Testis (tissue), 5 donors: ENCODE measurements at places on chromosomes 5 and 9. TPM values are rescaled to one million over a fixed set of nuclear protein-coding genes. Genes with fewer than 3 reads are reported as not detected.

CDC25C gene
- total RNA-seq = 11.8 TPM

DNA sequence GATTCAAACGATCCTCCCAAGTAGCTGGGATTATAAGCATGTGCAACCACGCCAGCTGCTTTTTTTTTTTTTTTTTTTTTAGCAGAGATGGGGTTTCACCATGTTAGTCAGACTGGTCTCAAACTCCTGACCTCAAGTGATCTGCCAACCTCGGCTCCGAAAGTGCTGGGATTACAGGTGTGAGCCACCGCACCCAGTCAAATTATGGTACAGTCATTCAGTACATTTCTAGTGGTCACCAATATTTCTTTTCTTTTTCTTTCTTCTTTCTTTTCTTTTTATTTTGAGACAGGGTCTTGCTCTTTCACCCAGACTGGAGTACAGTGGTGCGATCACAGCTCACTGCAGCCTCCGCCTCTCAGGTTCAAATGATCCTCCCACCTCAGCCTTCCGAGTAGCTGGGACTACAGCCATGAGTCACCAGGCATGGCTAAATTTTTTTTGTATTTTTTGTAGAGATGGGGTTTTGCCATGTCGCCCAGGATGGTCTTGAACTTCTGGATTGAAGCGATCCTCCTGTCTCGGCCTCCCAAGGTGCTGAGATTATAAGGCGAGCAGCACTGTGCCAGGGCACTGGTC lies 25.4 kb upstream of the DCP2 start:
- H3K36me3 ChIP-seq = no peaks in the 10 kb centered on the region
- H3K4me3 ChIP-seq = no peak overlapping the region
- H3K27ac ChIP-seq = no peak overlapping the region
- H3K27me3 ChIP-seq = no peaks in the 10 kb centered on the region
- no peaks in the 10 kb centered on the region for H3K4me1 ChIP-seq

GRCh38 chr9:108142504-108143201 lies 653.1 kb upstream of the KLF4 start:
- peaks cover 19% of the 10 kb centered on the region for H3K4me1 ChIP-seq
- no peak overlapping the region for H3K4me3 ChIP-seq
- peak overlapping the region; percentile 83 for H3K27ac ChIP-seq
- H3K27me3 ChIP-seq = no peaks in the 10 kb centered on the region
- H3K36me3 ChIP-seq = no peaks in the 10 kb centered on the region

DNA sequence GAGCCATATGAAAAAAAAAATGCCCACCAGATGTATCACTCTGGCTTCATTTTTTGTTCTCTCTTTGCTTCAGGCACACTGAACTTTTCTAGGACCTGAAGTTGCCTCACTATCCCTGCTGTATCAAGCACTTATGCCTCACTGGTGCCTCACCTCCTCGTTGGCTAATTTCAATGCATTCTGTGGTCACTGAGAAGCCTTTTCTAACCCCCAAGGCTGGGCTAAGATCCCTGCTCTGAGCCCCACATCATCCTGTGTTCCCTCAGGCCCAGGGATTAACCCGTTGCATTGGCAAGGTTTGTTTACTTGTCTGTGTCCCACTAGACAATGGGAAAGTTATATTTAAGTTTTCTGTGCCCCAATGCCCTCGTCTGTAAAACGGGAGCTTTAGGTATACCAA lies 362.7 kb downstream of the OSTF1 start:
- H3K27ac ChIP-seq = no peak overlapping the region
- H3K27me3 ChIP-seq = no peaks in the 10 kb centered on the region
- no peak overlapping the region for H3K4me3 ChIP-seq
- peaks cover 23% of the 10 kb centered on the region for H3K4me1 ChIP-seq
- no peak for DNase-seq

GRCh38 chr5:111781200-111781599 lies 24.2 kb upstream of the NREP start:
- no peak overlapping the region for H3K4me3 ChIP-seq
- no peak overlapping the region for H3K27ac ChIP-seq
- no peaks in the 10 kb centered on the region for H3K27me3 ChIP-seq
- DNase-seq = peak; percentile 32
- H3K36me3 ChIP-seq = no peaks in the 10 kb centered on the region

DNA sequence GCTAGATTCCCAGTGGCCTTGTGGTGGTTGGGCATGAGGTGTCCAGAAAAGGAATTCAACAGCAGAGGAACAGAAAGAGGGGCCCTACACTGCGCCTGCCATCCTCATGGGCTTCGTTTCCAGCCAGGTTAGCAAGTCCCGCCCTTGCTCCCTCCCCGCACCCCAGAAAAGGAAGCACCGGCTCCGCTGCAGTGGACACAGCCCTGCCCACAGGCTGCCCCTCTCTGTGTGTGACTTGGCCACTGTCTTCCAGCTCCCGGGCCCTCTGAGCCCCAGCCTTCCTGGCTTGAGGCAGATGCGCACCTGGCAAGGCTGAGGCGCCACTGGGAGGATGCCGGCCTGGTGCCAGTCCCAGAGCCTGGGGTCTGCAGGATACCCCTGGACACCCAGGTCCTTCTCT lies 305.0 kb upstream of the IRX4 start:
- no peaks in the 10 kb centered on the region for H3K27me3 ChIP-seq
- H3K36me3 ChIP-seq = no peaks in the 10 kb centered on the region
- H3K27ac ChIP-seq = no peak overlapping the region
- no peak overlapping the region for H3K4me3 ChIP-seq
- no peak for DNase-seq

- no peak overlapping the region for H3K4me3 ChIP-seq
- H3K27ac ChIP-seq = no peak overlapping the region
- no peaks in the 10 kb centered on the region for H3K4me1 ChIP-seq
- DNase-seq = no peak
- H3K36me3 ChIP-seq = no peaks in the 10 kb centered on the region
- no peaks in the 10 kb centered on the region for H3K27me3 ChIP-seq
These were observed 25.0 kb upstream of the FREM1 start for GRCh38 chr9:14935106-14935751.

GMCL2 gene
- 11.0 TPM for total RNA-seq

GRCh38 chr5:169171515-169171914 lies 129.4 kb downstream of the SLIT3 start:
- no peaks in the 10 kb centered on the region for H3K4me1 ChIP-seq
- no peaks in the 10 kb centered on the region for H3K36me3 ChIP-seq
- no peak overlapping the region for H3K27ac ChIP-seq
- H3K27me3 ChIP-seq = no peaks in the 10 kb centered on the region
- DNase-seq = no peak

SLC45A2 gene
- total RNA-seq = 1.6 TPM

GRCh38 chr9:86546712-86547111 lies 192.5 kb upstream of the TUT7 start:
- no peak overlapping the region for H3K27ac ChIP-seq
- no peaks in the 10 kb centered on the region for H3K4me1 ChIP-seq
- H3K27me3 ChIP-seq = no peaks in the 10 kb centered on the region
- no peak overlapping the region for H3K4me3 ChIP-seq
- no peak for DNase-seq
- H3K36me3 ChIP-seq = no peaks in the 10 kb centered on the region

DNA sequence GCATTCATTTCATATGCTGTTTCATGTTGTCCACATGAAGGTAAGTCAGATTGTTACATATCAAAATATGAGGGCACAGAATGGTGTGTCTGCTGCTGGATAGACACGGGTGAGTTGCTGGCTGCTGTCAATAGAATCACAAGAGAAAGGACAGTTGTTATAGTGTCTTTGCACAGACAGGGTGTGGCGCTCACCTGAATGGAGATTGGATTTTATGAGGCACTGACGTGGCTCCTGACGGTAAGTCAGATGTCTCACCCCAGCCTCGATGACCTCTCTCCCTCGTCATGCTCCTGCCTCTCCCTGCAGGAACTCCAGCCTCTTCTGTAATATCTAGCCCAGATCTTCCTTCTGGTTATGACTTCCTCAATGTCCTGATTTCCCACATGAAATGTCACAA lies 75.4 kb upstream of the SELENOP start:
- no peak overlapping the region for H3K4me3 ChIP-seq
- H3K27ac ChIP-seq = no peak overlapping the region
- no peak for DNase-seq
- H3K27me3 ChIP-seq = no peaks in the 10 kb centered on the region
- no peaks in the 10 kb centered on the region for H3K36me3 ChIP-seq

DNA sequence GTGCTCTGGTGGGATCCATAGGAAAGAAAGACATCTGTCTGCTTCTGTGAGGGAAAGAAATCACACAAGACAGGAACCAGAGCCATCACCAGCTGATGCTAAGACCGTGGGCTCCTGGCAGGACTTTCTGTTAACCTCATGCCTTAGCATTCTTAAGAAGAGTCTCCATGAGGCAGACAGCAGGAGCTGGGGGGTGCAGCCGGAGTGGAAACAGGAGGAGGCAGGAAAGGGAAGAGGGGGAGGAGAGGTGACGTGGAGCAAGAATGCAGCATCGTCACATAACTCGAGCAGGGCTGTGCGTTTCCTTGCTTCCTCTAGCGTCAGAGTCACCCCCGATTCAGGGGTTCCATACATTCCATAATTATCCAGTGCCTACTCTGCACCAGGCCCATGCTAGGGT lies 53.6 kb downstream of the ERGIC1 start:
- H3K4me3 ChIP-seq = no peak overlapping the region
- H3K27me3 ChIP-seq = no peaks in the 10 kb centered on the region
- peak; percentile 67 for DNase-seq
- no peaks in the 10 kb centered on the region for H3K36me3 ChIP-seq
- H3K4me1 ChIP-seq = peaks cover 31% of the 10 kb centered on the region

TRIM7 gene
- total RNA-seq = 0.87 TPM

ANKRD20A1 gene
- 56.7 TPM for total RNA-seq

PCDHGB1 gene
- 16.4 TPM for total RNA-seq

AQP7 gene
- total RNA-seq = 19.1 TPM

GRCh38 chr5:77768978-77769377 lies 7.2 kb downstream of the TBCA start:
- peaks cover 8% of the 10 kb centered on the region for H3K4me1 ChIP-seq
- DNase-seq = no peak

DNA sequence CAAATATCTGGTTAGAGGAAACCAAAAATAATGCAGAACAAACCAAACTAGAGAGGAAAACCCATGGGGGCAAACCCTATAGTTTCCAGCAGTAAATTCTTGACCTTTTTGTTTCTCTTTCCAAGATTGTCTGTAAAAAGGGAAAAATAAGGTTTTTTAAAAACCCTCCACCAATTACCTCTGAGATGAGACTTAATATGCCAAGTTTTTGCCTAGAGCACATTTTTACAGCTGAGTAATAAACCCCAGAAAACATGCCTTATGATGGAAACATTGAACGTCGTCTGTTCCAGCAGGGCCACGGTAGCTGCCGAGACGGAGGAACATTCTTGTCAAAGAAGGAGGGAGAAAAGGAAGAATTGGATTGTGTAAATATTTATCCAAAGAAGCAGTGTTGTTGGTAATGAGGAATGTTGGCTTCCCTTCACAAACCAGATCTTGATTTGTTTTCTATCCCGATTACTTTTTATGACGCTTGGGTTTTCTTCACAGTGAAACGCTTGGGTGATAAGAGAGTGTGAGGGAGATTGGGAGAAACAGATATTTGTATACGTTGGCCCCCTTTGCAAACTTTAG lies 17.3 kb upstream of the MSX2 start:
- no peaks in the 10 kb centered on the region for H3K4me1 ChIP-seq
- H3K36me3 ChIP-seq = no peaks in the 10 kb centered on the region
- no peaks in the 10 kb centered on the region for H3K27me3 ChIP-seq
- no peak for DNase-seq
- no peak overlapping the region for H3K27ac ChIP-seq

MZB1 gene
- 0.31 TPM for total RNA-seq

DNA sequence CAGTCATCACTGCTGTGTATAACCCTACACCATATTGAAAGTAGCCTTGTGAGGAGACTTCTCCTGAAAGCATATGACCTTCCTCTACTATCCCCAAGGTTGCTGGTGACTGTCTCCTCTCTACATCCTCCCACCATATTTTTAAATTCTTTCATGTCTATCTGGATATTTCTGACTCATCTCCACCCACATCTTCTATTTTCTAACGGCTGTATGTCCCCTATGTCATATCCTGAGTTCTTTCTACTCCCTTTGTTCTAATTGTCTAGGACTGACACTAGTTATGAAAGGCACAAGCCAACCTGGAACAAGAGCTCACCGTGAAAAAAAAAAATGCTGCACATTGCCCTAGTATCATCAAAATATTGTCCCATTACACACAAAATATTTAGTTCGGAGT lies 218.3 kb upstream of the ZNF462 start:
- H3K27ac ChIP-seq = no peak overlapping the region
- no peaks in the 10 kb centered on the region for H3K4me1 ChIP-seq
- H3K4me3 ChIP-seq = no peak overlapping the region
- H3K36me3 ChIP-seq = no peaks in the 10 kb centered on the region

DNA sequence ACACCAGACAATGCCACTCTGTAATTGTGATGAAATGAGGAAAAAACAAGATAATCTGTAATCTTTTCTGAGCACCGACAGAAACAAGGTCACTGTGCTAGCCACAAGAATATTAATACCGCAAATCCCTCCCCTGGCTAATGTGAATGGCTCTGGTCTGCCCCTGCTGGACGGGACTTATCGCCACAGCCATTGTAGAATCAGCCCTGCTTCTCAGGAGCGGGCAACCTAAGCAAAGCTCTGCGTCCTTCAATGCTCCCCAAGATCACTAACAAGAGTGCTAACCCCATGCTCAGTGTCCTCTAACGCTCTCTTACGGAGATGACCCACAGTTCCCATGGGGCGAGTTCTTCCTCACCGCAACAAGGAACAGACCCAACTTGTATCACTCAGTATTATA lies 42.7 kb downstream of the OR2V1 start:
- no peaks in the 10 kb centered on the region for H3K36me3 ChIP-seq
- H3K4me3 ChIP-seq = no peak overlapping the region
- DNase-seq = no peak
- H3K27me3 ChIP-seq = no peaks in the 10 kb centered on the region
- no peaks in the 10 kb centered on the region for H3K4me1 ChIP-seq

DNA sequence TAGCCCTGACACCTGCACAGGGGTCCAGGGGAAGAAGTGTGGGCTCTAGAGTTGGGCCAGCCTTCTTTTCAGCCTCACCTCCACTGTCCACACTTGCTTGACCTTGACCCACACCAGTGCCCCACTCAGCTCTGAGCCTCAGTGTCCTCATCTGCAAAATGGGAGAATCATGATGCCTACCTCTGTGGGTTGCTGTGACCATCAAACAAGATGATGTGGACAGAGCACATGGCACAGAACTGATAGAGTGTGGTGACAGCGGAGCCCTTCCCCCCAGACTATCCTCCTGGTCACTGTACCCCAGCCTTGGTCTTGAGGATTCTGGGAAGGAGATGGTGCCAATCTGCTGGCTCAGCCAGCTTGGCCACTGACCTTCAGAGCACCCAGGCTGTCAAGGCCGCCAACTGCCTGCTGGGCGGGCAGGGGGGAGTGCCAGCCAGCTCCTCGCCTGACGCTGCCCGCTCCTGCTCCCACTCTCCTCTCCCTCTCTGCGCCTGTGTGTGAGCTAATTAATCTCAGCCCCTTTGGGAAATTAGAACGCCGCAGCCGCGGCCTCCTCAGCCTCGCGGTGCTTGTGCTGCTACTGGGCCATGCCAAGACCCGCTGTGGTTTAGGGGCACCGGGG lies 16.7 kb downstream of the CXXC5 start:
- no peak overlapping the region for H3K27ac ChIP-seq
- H3K27me3 ChIP-seq = no peaks in the 10 kb centered on the region
- peaks cover 60% of the 10 kb centered on the region for H3K4me1 ChIP-seq
- no peak overlapping the region for H3K4me3 ChIP-seq
- H3K36me3 ChIP-seq = no peaks in the 10 kb centered on the region

CRAT gene
- total RNA-seq = 272 TPM

- no peak for DNase-seq
- H3K4me3 ChIP-seq = no peak overlapping the region
- no peaks in the 10 kb centered on the region for H3K27me3 ChIP-seq
- no peak overlapping the region for H3K27ac ChIP-seq
These were observed 88.1 kb downstream of the LPAR1 start for GRCh38 chr9:110950041-110950645.

GRCh38 chr5:82422001-82422740 lies 144.0 kb upstream of the RPS23 start:
- H3K27me3 ChIP-seq = no peaks in the 10 kb centered on the region
- H3K36me3 ChIP-seq = no peaks in the 10 kb centered on the region
- DNase-seq = no peak
